ENCODE measurements at places on chromosomes 5 and 9. TPM values are rescaled to one million over a fixed set of nuclear protein-coding genes. Genes with fewer than 3 reads are reported as not detected.

Gene FLT4
- total RNA-seq: 1.5 TPM

Gene FGD3
- 2.1 TPM for total RNA-seq

Gene SLC45A2
- total RNA-seq: 2.9 TPM

Gene OR13C4
- total RNA-seq: not detected

Gene PGM5
- 8.3 TPM for total RNA-seq

Gene PRSS3
- 26.0 TPM for total RNA-seq

Gene PLAC8L1
- total RNA-seq: 3.5 TPM

Gene ADAMTS16
- total RNA-seq: 3.6 TPM

Gene IFNA2
- total RNA-seq: 0.71 TPM

Gene PHF24
- total RNA-seq: 142 TPM

DNA sequence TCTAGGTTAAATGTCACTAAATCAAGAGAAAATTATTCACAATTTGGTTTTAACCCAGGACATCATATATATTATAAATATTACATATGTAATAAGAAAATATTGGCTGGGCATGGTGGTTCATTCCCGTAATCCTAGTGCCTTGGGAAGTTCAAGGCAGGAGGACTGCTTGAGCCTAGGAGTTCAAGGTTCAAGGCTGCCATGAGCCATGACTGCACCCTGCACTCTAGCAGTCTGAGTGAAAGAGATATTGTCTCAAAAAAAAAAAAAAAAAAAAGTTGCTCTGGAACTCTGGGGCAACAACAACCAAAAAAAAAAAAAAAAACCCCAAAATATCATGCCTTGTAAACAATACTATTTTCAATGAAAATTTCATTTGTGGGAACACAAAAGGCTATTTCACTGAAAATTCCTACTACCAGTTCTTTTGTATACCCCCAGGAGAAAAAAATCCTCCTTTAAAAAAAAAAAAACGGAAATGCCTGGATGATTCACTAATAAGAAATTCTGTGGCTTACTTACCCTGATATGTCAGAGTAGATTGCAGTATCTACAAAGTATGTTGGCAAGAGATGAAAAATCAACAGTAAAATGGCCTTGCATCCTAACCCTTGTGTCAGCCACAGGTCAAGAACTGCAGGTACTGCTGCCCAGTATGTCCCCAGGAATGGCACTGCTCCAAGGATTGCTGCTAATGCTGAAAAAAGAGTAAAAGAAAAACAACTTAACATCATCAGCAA is 22.6 kb upstream of the CTNNAL1 start:
- DNase-seq: no peak

DNA sequence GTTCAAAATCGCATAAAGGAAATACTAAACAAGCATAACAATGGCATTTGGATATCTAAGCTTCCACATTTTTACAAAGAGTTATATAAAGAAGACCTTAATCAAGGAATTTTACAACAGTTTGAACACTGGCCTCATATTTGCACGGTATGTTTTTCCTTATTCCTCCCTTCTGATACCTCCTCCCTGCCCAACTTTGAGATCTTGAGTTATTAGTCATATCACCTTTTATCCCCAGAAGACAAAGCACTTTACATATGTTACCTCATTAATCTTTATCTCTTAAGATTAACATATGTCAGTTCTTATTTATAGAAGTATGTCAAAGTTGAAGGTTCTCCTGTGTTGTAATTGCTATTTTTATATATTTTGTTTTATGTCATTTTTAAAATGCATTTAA is 29.8 kb downstream of the TDRD7 start:
- no peak for DNase-seq

DNA sequence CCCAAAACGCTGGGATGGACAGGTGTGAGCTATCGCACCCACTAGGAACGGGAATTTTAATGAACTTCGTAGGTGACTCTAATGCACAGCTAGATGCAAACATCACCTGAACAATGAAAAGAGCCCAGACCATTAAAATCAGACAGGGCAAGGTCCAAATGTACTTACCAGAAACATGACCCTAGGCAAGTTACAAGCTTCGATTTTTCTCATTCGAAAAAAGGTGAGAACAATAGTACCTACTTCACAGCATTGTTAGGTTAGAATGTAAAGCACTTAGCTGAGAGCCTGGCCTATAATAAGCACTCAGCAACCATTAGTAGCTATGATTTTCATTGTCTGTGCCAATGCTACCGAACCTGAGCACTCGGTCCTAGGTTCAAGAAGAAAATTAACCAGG is 5.8 kb upstream of the KLHL3 start:
- no peak for DNase-seq

DNA sequence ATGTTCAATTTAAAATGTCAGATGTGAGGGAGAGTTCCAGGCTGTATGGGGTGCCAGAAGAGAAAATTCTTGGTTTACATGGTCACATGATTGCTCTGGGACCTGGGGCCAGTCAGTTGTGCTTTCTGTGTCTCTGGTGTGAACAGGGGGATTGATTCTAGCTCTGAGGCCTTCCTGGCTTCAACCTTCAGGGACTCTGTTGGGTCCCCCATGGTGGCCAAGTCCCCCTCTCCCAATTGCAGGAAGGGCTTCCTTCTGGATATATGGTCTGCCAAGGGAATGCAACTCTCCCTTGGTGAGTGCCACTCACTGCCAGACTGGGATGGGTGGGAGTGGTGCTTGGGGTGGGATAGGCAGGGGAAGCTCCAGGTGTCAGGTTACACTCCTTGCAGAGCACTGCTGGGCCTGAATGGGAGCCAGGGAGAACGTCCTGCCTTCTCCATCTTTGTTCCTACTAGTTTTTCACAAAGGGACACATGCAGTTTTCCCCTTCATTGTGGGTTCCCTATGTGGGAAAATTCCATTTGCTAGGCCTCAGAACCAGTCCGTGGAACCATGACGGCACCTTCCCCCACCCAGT is 153.2 kb downstream of the MELK start:
- no peak for DNase-seq

GRCh38 chr5:158591301-158591863 is 508.3 kb downstream of the EBF1 start:
- DNase-seq: no peak

DNA sequence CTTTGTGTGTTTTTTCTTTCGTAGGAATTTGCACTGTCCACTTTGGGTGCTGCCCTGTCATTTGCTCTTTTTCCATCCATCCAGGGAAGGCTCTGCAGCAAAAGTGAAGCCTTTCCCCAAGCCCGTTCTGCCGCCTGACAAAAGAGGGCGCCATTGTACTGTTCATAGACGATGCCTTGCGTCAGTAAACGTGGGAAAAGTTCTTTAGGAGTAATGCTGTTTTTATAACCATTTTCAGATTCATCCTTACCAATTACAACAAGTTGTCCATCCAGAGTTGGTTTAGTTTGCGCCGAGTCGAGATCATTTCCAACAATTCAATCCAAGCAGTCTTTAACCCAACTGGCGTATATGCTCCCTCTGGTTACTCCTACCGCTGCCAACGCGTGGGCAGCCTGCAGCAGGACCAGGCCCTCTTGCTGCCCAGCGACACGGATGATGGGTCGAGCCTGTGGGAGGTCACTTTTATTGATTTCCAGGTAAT is 34.3 kb upstream of the RPS23 start:
- DNase-seq: peak; percentile 68

GRCh38 chr5:57950616-57951228 is 468.1 kb upstream of the ACTBL2 start:
- DNase-seq: no peak

GRCh38 chr9:134403682-134404301 is 77.5 kb downstream of the RXRA start:
- peak; percentile 68 for DNase-seq
